ENCODE measurements at places on chromosomes 13 and 19.
A peak's percentile ranks its signal among the peaks of the same experiment; 100 is the strongest.

GRCh38 chr19:590396-590745, 690 bp downstream of the HCN2 start:
- peak; percentile 61 for DNase-seq

- no peak for DNase-seq
These were observed 176.3 kb downstream of the GPC5 start for GRCh38 chr13:91574766-91575165.

DNA sequence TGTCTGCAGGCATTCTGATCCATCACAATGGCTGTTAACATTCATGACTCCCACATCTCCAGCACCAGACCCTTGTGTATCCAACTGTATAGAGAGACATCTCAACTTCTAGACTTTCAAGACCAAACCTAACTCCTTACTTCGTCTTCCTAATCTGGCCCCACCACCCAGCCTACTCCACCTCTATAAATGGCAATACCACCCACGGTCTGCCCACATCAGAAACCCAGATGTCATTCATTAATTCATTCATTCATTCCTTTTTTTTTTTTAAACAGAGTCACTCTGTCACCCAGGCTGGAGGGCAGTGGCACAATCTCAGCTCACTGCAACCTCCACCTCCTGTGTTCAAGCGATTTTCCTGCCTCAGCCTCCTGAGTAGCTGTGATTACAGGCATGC, 10.4 kb downstream of the GPR42 start:
- no peak for DNase-seq

DNA sequence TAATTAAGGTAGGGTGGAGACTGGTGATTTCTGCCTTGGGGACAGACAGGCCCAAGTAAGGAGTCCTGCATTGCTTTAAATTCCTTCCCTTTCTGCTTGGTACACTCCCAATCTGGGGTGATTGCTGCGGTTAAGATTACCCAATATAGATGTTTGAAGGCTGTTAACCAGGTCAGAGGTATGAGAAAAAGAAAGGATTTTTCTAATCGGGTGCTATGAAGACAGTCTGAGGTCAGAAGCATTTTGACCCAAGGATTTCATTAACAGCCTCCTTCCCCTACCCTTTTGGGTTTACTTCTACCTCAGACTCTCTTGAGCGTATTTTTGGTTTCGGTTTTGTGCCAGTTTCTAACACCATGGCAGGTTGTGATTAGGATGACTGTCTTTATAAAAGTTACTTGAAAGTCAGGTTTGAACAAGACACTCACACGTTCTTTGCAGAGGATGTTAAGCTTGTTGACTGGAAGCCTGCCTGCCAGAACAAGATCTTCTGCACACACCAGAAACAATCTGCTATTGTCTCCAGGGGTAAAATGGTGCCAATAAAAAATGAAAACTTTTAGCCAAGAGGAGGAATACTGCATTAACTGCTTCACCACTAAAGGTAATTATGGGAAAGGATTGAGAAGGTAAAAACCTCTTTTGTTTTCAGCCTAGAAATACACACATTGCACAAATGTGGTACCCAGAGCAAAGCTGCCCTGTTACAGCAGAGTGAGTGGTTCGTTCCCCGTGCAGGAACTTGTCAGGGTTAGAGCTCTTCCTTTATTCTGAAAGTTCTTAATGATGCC, 108.8 kb downstream of the NDFIP2 start:
- no peak for DNase-seq

DNA sequence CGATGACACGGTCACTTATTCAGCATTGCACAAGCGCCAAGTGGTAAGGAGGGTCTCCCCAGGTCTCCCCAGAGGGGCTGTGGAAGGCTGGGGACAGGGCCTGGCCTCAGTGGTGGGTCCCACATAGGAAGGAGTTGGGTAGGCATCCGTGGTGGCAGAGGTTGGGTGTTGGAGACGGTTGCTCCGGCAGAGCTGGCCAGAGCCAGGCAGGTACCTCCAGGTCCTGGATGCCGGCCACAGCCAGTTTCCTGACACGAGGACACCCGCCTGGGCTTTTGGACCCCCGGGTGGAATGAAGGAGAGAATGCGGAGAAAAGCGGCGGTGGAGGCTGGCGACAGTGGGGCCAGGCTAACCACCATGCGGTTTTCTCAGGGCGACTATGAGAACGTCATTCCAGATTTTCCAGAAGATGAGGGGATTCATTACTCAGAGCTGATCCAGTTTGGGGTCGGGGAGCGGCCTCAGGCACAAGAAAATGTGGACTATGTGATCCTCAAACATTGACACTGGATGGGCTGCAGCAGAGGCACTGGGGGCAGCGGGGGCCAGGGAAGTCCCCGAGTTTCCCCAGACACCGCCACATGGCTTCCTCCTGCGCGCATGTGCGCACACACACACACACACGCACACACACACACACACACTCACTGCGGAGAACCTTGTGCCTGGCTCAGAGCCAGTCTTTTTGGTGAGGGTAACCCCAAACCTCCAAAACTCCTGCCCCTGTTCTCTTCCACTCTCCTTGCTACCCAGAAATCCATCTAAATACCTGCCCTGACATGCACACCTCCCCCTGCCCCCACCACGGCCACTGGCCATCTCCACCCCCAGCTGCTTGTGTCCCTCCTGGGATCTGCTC, 1.3 kb upstream of the FFAR1 start:
- DNase-seq: no peak

DNA sequence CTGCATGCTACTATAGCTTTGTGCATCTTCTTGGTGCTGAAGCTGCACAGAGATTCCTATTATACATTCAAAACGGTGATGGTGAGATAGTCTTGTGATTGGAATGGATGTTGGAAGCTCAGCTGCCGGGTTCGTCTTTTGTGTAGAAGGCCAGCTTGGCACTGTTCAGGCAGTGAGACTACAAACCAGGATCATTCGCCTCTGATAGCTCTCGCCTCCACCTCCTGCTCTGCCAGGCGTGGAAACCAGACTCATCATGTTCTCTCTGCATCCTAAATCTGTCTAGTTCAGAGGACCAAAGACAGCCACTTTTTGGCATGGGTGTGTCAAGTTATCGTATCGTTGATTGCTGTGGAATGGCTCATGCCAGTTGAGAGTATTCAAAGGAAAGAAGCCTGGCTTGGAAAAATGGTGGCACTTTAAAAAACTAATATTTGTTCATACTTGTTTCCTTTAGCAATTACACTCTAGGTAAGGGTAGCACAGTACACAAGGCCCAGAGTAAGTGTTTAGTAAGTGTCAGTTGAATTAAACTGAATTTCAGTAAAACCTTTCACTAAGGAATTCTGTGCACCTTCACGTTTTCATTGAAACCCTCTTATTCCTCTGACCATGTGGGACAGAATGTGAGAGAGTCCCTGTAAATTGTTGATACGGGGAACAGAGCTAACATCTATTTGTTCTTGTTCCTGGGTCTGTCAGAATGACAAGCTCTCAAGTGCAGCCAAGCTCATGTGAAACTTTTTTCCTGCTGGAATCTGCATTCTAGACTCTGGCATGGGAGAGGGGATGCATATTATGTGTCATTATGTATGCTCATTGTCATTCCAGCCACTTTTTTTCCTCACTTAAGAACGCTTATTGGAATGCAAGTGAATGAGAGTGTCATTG, 69.8 kb downstream of the DPY19L3 start:
- DNase-seq: no peak

GRCh38 chr19:43966079-43966694, 15.2 kb downstream of the ZNF221 start:
- no peak for DNase-seq

DNA sequence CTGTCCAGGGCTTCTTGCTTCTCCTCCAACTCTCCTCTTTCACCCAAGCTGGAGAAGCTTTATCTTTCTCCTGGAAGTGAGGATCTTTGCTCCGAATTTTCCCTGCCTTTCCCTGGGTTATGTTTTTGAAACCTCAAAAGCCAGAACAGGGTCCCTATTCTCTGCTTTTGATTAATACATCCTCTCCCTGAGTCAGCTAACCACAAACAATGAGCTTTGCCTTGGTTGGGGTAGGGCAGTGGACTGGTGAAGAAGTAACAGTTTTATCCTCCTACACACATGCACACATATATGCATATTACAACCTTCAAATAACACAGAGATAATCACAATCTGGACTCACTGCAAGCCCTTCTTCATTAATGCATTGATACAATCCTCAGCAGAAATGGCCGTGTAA, 44.6 kb downstream of the DLEU7 start:
- no peak for DNase-seq

DNA sequence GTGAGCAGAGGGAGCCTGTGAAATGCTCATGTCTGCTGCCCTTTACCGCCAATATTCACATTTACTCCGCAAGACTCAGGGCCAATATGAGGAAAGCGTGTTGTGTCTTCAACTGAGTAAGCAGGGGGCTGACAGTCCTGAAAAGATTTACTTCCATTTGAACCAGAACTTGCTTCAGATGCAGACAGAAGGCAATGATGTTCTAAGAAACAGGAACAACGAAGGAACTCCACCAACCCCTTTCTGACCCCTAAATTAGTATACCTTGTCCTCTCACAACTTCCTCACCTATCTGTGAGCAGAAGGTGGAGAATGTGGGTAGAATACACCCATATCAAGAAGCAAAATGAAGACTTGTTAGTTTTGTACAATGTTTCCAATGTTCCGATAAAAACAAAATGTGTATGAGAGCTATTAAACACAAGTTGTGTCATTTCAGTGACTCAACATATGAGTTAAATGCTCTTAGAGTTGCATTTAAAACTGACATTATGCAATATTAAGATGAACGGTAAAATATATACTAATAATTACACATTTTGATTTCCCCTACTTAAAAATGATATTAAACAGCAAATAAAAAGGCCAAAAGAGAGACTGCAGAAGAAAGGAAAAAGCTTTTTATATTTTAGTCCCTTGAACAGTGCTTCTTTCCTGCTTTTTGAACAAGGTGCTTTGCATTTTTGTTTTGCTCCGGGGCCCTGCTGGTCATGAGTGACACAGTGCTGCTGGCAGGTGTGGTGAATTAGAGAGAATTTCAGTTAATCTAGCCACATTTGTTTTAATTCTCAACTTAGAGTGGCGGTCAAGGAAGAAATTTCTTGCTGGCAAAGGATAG, 16.0 kb downstream of the TMEM272 start:
- DNase-seq: no peak
